ENCODE measurements at places on chromosomes 11 and 22. TPM values are rescaled to one million over a fixed set of nuclear protein-coding genes. Genes with fewer than 3 reads are reported as not detected.

- DNase-seq = no peak
Observed at GRCh38 chr11:104015649-104016415, 20.6 kb upstream of the DDI1 start.

DNA sequence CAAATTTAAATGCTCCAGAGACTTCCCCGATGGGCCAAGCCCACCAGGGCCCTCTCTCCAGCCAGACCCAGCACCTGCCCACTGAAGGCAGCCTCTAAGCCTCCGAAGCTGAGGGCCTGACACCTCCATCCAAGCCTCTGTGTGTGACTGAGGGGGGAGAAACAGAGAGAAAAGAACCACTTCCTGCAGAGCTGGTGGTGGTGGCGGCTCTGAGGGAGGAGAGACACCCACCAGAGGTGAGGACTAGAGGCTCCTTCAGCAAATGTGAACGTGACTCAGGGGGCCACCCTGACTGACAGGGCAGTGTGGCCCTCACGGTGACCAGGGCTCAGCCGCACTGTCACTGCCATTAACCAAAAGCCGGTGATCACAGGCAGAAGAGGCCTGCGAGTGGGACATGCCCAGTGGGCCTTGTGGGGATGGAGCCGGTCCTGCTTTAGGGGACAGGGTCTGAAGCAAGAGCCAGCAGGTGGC is 31.0 kb upstream of the CD5 start:
- no peak for DNase-seq

DNA sequence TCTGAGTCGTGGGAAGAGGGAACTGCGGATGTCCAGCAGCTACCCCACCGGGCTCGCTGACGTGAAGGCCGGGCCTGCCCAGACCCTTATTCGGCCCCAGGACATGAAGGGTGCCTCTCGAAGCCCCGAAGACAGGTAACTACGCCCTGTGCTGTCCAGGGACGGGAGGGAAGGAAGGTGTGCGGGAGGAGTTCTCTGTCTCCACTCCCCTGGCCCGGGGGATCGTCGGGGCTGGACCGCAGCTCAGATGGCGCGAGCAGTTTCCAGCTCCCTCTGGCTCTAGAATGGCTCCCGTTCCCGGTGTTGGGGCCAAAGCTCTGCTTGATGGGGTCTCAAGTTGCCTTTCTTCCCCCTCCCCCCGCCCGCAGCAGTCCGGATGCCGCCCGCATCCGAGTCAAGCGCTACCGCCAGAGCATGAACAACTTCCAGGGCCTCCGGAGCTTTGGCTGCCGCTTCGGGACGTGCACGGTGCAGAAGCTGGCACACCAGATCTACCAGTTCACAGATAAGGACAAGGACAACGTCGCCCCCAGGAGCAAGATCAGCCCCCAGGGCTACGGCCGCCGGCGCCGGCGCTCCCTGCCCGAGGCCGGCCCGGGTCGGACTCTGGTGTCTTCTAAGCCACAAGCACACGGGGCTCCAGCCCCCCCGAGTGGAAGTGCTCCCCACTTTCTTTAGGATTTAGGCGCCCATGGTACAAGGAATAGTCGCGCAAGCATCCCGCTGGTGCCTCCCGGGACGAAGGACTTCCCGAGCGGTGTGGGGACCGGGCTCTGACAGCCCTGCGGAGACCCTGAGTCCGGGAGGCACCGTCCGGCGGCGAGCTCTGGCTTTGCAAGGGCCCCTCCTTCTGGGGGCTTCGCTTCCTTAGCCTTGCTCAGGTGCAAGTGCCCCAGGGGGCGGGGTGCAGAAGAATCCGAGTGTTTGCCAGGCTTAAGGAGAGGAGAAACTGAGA is 1.4 kb downstream of the ADM start:
- DNase-seq = no peak

The KCNC1 gene
- total RNA-seq = 1.8 TPM

GRCh38 chr11:7536100-7536499 is 22.3 kb downstream of the PPFIBP2 start:
- DNase-seq = no peak
